BJ (cell line): ENCODE measurements at places on chromosomes 12 and 14.
A peak's percentile ranks its signal among the peaks of the same experiment; 100 is the strongest.

DNA sequence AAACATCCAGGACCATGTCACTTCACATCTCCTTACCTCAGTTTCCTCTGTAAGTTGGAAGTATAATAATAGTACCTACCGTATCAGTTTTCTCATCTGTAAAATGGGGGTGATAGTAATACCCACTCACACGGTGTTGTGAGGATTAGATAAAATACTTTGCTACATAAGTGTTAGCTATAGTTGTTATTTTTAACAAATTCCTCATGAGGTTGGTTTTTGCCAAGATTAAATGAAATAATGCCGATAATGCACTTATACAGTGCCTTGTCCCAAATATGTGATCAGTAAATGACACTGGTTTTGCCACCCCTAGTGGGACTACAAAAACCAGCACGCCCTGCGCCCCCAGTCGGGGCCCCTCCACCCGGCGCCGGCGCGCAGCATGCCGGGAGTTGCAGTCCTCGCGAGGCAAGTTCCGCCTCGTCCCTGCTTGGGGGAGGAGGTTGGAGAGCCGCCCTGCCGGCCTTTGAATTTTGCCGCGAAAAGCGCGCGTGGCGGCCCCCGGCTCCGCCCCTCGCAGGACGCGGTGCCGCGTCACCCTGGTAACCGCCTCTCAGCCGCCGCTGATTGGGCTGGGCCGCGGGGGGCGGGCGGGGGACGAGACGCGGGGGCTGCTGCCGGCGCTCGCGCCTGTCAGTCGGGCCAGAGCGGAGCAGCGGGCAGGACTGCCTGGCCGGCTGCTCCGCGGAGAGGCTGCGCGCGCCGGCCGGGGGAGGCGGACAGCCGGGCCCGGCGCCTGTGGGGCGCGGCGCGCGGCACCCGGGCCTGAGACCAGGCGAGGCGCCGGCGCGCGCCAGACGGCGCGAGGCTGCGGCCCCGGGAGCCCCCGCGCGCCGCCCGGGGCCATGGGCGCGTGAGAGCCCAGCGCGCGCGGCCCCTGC, at the start of gene FAM222A:
Gene FAM222A, plus strand, starts transcription at position 639 of the 884 bp plus-strand sequence. CDS start 30,322 bp downstream, outside the sequence.
- DNase-seq = peak; percentile 81

- DNase-seq = no peak
Measured at GRCh38 chr12:75774261-75775052, 257.1 kb downstream of the PHLDA1 start.

DNA sequence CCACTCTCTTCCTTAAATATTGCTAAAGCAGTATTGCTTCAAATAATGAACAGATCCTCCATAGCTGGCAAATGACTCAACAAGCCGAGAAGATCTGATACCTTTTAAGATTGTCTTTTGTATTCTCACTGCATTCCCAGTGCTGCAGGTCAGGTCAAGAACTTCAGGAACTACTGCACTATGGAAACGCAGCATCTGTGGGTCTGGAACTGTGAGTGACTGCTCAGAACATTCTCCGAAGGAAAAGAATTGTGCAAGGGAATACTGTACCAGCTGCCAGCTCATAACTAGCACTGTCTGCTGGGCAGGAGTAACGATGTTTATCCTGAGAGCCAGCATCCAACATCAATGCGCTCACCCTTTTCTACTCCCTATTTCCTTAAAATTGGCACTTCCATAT, 348.0 kb upstream of the SOX5 start:
- no peak for DNase-seq

DNA sequence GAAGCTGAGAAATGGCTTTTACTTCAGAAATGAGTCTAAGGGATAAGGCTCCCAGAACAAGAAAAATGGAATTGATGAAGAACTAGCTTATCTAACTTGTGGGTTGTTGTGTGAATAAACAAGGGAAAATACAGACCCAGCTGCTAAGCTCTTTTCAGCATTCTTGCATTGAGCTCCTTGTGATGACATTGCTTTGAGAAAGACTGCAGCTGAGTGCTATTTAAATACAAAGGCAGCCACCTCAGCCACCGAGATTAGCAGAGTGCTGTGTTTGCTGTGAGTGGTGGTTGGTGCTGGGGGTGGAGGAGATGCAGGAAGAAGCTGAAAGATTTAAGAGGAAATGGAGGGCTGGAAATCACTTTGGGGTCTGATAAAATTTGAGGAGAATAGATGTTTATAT, 396.0 kb upstream of the PRICKLE1 start:
- no peak for DNase-seq

GRCh38 chr12:12244341-12244740, 22.5 kb downstream of the LRP6 start:
- no peak for DNase-seq

DNA sequence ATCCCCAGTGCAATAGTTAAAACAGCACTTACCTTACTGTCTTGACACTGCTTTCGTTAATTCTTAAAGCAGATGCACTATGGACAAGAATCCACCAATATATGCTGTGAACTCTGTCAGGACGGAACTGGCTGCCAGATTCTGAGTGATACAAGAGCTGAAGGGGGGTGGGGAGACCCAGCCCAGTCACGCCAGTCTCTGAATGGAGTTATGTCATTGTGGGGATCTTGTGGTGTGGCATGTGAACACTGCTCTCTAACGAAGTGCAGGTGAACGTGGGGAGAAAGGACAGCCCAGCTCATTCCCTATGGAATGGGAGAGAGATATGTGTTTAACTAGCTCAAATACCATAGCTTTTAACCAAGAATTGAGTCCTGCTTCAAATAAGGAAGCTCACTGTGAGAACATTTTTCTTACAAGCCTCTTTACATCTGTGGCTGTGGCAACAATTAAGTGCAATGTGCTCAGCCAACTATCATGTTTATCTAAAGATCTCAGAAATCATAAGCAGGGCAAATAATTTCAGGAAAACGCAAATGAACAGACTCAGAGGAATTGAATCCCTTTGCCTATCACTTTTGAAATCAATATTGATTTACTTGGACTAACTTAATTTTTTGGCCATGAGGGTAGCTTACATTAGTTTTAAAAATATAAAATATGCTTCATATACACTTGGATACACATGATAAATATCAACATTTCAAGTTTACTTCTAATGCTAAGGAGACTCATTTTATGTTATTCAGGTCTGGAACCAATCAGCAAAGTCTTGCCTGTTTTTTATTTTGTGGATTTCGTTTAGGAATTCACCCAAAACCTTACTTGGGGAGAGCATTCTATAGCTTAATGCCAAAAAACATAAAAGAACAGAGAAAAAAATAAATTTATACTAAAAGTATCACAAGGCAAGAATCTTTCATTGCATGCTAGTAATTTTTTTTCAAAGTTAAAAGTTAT, at the start of gene LUM:
Gene LUM, minus strand, starts transcription at position 129 of the 960 bp plus-strand sequence. CDS start 2,515 bp downstream, outside the sequence.
- DNase-seq = peak; percentile 96

GRCh38 chr12:68675101-68675842, 11.5 kb upstream of the NUP107 start:
- DNase-seq = no peak

DNA sequence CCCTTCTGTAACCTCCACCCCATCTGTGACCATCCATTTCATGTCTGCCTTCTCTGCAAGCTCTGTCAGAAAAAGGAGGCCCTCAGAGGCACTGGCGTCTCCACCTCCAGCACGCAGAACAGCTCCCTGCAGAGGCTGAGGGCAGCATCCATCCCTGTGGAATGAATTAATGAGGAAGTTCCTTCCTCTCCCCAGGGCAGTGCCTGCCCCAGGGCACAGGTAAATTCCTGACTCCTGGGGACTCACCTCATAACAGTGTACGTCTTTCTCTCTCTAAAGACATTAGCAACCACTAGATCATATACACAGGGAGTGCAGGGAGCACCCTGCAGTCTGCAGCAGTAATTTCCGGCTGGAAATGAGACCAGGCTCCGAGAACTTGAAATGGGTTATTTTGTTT, 155.0 kb upstream of the TMEM132C start:
- no peak for DNase-seq

GRCh38 chr14:50099335-50099734, 17.0 kb downstream of the VCPKMT start:
- no peak for DNase-seq

DNA sequence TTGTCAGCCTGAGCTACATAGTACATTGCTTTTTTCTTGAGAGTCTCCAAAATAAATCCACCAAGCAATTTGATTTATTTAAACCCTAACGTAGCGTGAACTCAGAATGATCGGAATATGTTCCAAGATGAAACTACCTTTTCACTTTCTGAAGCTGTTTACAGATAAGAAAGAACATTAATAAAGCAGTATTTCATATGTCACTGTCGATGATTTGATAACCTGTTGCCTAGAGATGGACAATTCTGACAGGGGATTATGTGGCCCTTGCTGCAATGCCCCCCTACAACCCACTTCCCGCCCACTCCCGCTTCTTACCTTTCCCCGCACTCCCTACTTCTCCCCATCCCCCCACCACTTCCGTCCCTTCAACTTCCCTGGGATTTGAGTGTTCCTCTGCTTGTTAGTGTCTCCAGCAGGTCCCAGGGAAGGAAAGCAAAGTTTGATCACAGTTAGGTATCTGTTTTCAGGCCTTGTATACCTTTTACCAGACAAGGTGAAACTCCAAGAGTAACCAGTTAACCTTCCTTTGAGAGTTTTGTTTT, 229.2 kb upstream of the HMGA2 start:
- no peak for DNase-seq

GRCh38 chr12:130526813-130527212, 189.1 kb downstream of the PIWIL1 start:
- no peak for DNase-seq

DNA sequence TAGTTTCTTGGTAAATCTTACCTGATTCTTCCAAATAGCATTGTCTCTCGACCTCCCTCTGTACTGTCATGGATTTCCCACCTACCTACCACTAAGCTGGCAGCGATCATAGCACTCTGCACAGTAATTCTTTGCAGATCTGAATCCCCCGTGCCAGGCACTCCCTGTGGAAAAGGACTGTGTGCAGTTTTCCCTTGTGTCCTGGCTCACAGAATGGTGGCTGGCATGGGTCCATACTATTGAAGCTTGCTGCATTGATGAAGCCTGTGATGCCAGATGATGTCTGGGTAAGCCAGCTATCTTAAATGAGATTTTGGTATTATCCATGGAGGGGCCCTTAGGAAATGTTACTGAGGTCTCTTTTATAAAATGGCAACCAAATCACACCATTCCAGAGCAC, 135.7 kb downstream of the RPAP3 start:
- DNase-seq = no peak

- DNase-seq = no peak
Measured at GRCh38 chr12:130632642-130633041, 83.5 kb downstream of the RIMBP2 start.

DNA sequence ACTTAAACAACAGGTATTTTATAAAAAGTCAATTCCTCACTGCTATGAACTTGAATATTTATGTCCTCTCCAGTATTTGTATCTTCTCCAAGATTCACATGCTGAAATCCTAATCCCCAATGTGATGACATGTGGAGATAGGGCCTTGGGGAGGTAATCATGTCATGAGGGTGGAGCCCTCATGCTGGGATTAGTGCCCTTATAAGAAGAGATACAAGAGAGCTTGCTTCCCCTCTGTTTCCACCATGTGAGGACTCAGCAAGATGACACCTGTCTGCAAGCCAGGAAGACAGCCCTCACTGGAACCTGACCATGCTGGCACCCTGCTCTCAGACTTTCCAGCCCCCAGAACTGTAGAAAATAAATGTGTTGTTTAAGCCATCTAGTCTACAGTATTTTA, 36.2 kb downstream of the OSBPL8 start:
- no peak for DNase-seq

DNA sequence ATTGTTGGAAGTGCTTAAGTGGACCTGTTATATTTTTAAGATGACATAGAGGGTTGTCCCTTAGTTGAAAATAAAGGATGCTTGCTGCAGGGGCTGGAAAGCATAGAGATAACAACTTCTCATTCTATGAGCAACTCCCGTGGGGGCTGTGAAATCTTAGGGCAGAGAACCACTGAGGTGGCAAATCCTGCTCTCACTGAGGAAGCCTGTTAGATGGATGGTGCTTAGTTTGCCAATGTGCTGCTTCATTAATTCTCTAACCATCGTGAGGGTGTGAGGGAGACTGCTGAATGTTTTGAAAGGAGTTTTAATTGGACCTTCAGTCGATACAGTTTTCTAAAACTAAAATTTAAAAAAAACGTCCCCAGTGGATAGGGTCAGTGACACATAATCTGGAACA, 46.5 kb downstream of the PTPRO start:
- DNase-seq = no peak

DNA sequence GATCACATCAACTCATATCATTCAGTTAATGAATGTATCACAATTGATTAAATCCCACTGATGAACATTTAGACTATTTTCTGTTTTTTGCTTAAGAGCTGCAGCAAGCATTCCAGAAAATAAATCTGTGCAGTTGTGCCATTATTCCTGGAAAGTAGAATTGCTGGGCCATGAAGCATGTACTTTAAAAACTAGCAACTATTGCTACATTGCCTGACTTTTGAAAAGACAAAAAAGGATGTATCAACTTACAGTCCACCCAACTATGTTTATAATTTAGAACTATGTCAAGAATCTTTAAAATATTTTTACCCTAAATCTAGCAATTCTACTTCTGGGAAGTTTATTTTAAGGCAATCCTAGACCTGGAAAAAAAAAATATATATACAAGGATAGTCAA, 33.4 kb upstream of the ERGIC2 start:
- no peak for DNase-seq

GRCh38 chr14:33962016-33962415, 11.1 kb upstream of the EGLN3 start:
- no peak for DNase-seq

- no peak for DNase-seq
Measured at GRCh38 chr12:56021889-56022497, 1.1 kb downstream of the IKZF4 start.

DNA sequence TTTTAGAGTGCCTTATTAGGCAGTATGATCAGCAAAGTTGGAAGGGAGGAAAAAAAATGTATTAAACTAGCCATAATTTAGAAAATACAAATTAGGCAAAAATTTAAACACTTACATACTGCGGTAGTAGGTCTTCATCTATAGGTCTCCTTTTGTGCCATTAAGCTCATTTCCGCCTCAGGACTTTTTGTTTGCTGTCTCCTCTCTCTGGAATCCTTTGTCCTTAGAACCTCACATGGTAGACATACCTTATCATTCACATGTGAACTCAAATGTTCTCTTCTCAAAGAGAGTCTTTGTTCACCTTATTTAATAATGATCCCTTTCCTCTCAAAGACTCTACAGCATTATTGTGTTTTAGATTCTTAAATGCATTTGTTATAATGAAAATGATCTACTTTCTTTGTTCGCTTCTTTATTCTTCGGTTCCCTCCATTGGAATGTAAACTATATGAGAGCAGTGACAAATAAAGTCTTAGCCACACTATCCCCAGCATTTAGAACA, 14.7 kb downstream of the FANCM start:
- DNase-seq = no peak

- no peak for DNase-seq
Measured at GRCh38 chr14:53952533-53952932, 4.1 kb downstream of the BMP4 start.

- DNase-seq = no peak
Measured at GRCh38 chr14:81363746-81364378, 36.3 kb downstream of the STON2 start.

DNA sequence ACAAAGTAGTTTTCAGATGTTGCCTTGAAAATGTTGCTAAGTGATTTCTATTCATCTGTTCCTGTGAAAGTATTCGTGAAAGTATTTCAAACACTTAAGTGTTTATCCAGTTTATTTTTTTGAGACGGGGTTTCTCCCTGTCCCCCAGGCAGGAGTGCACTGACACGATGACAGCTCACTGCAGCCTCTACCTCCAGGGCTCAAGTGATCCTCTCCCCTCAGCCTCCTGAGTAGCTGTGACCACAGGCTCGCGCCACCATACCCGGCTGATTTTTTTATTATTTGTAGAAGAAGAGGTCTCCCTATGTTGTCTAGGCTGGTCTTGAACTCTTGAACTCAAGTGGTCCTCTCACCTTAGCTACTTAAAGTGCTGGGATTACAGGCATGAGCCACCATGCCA, 1.7 kb downstream of the ZDHHC17 start:
- no peak for DNase-seq

- DNase-seq = peak; percentile 76
Measured at GRCh38 chr12:132046561-132046960, 96.8 kb downstream of the EP400 start.
